NT2/D1 (cell line): ENCODE measurements at places on chromosomes 5 and 9.
A peak's percentile ranks its signal among the peaks of the same experiment; 100 is the strongest.

DNA sequence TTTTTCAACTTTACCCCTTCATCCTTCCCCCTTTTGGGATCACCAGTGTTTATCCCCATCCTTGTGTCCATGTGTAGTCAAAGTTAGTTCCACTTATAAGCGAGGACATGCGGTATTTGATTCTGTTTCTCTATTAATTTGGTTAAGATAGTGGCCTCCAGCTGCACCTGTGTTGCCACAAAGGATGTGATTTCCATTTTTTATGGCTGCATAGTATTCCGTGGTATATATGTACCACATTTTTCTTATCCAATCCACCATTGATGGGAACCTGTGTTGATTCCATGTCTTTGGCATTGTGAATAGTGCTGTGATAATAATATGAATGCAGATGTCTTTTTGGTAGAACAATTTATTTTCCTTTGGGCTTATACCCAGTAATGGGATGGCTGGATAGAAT is 252.4 kb downstream of the ARRDC3 start:
- DNase-seq, result no peak

GRCh38 chr5:12332480-12332879 is 428.2 kb upstream of the CTNND2 start:
- no peak for DNase-seq

DNA sequence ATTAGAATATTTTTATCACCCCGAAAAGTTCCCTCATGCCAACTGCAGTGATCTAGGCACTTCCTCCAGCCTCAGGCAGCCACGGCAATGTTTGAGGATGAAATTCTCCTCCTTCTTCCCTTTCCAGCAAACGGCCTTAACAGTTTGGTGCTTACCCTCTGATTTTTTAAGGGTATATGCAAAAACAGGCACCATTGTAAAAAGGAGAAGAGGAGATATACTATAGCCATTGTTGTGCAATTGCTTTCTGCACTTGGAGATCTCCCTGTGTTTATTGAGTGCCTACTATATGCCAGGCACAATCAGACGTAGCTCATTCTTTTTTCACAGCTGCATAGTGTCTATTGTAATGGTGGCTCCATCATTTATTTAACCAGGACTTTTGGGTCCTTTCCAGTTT is 29.4 kb downstream of the GSN start:
- no peak for DNase-seq

DNA sequence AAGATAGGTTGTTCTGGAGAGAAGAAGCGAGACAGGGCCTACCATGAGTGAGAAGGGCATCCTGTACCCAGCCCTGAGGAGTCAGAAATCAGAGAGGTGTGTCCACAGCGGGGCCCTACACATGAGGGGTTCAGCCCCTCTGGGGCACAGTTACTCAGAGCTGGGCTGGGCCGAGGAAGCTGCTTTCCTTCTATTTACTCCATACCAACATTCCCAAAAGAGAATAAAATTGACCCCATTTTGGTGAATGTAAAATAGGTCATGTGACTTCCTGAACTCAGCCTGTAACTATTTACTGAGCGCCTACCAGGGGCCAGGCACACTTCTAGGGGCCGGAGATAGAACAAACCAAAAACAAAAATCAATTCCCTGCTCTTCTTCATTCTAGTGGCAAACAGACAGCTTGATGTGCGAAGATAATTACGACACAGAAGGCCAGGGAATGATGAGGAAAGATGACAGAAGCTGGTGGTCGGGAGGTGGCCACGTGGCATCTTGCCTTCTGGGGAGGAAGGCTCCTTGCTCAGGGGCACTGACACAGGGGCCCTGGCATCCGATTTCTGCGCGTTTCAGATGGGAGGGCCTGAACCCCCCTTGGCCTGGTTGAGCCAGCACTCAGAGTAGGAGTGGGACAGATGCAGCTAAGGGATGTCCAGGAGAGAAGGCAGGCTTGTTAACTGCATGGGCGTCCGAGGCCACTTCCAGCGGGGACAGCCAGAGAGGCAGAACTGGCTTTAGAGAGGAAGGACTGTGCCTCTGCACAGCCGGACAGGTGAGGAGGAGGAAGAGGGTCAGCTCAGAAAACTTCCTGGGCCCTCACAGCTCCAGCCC is 121.8 kb downstream of the NSG2 start:
- DNase-seq, result no peak

- DNase-seq, result peak; percentile 38
These were observed 2216.6 kb upstream of the WWC1 start for GRCh38 chr5:166074582-166075481.

DNA sequence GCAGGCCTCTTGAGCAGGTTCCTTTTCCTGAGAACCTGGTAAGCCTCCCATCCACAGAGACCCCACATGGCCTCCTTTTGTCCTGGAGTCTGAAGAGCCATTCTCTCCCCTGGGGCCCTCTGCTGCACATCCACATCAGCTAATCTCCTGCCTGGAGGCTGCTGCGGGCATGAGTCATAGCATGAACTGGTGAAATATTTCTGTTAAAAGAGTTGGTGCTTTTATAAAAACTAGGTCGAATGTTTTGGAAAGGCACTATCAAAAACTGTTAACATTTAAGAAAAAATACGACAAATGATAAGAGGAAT is 399.4 kb downstream of the CTNND2 start:
- DNase-seq, result peak; percentile 38

- peak; percentile 33 for DNase-seq
These were observed 152.0 kb downstream of the PRR16 start for GRCh38 chr5:120615967-120616645.

DNA sequence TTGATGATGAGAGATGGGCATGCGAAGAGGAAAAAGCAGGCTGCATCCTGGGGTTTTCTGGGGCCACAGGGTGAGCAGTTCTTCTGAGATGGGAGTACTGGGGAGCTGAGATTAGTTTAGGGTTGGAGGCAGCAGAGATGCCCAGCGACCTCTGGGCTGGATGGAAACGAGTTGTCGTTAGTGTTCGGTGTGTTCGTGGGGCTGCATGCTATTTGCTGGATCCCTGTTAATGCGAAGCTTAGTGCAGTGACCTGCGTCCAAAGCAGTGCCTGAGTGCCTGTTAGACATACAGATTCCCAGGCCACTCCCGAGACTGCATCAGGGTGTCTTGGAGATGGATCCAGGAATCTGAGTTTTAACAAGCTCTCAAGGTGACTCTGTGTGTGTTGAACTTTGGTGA is 201.3 kb downstream of the CACNA1B start:
- no peak for DNase-seq

- no peak for DNase-seq
These were observed 1070.2 kb upstream of the ACO1 start for GRCh38 chr9:31314241-31314640.

DNA sequence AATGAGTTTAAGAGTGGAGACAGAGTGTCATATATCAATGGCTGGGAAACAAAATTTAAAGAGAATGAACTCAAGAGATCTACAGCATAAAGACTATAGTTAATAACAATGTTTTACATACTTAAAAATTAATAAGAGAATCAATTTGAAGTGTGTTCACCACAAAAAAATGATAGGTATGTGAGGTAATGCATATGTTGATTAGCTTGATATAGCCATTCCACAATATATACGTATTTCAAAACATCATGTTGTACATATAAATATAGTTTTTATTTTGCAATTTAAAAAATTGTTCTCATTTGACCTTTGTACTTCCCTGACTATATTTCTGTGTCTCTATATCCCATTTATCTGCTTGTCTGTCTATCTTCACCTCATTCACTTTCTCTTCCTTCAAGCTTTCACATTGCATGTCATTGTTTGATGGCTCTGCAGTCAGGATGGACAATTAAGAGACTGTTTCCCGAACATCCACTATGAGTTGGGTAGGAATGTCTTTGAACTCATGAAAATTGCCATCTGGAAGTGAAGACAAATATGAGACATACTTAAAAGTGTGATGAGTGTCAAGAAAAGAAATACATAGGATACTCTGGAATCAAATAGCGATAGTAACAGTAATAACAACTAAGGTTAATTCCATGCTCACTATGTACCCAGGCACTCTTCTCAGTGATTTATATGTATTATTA is 359.9 kb upstream of the ACTBL2 start:
- DNase-seq, result no peak

DNA sequence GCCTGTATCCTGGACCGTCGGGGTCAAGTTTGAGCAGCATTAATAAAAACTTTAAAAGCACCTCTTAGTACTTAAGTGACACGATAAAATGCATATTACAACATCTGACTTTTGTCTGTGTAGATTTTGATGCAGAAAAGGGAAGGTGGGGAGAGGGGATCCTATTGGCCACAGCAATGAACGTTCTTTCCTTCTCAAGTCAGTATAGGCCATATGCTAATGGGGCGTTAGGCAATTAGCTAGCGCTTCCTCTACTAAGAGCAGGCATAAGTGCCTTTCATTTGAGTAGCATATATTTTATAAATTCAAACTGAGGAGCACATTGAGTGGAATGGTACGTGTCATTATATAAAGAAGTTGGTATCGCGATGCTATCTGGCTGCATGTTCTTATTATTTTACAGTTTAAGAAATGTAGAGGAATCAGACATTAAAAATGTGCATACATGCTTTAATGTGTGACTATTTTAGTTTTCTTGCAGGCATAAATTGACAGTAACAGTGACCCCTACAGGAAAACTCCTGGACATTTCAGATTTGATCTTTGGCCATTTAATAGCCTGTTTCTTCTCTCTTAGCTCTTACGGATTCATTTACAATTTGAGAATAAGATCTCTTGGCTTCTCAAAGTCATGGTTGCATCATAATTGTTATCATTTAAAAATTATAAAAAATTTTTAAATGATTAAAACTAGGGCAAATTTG is 1.1 kb upstream of the GNA14 start:
- DNase-seq, result no peak

GRCh38 chr5:1669276-1670155 is 130.1 kb downstream of the MRPL36 start:
- no peak for DNase-seq

DNA sequence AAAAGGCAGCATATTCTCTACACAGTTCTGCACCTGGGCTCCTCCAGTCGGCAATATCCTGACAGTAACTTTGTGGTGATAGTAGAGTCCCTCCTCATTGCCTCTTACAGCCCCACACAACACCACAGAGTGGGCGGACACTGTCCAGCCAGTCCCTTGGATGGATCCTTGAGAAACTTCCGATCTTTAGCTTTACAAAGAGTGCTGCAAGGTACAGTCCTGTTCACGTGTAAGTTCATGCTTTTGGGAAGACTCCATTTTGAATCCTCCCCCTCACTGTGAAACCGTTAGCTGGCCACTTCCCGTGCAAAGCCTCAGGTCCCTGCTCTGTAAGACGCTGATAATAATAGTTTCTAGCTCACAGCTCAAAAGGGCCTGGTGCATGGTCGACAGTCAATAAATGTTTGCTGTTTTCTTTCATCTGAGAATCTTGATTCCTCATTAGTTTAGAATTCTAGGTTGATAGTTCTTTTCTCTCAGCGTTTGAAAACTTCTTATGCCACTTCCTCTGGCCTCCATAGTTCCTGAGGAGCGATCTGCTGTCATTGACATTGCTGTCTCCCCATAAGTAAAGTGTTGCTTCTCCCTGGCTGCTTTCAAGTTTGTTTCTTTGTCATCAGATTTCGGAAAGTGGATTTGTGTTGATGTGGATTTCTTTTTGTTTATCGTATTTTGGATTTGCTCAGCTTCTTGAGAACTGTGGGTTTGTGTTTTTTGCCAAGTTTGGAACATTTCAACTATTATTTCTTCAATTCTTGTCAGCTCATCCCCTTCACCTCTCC is 82.9 kb downstream of the COL23A1 start:
- DNase-seq, result no peak

GRCh38 chr5:125564317-125564975 is 818.0 kb upstream of the ZNF608 start:
- no peak for DNase-seq

- no peak for DNase-seq
These were observed 170.8 kb upstream of the RGMB start for GRCh38 chr5:98602534-98603112.

GRCh38 chr5:148467958-148468357 is 84.2 kb downstream of the FBXO38 start:
- no peak for DNase-seq

DNA sequence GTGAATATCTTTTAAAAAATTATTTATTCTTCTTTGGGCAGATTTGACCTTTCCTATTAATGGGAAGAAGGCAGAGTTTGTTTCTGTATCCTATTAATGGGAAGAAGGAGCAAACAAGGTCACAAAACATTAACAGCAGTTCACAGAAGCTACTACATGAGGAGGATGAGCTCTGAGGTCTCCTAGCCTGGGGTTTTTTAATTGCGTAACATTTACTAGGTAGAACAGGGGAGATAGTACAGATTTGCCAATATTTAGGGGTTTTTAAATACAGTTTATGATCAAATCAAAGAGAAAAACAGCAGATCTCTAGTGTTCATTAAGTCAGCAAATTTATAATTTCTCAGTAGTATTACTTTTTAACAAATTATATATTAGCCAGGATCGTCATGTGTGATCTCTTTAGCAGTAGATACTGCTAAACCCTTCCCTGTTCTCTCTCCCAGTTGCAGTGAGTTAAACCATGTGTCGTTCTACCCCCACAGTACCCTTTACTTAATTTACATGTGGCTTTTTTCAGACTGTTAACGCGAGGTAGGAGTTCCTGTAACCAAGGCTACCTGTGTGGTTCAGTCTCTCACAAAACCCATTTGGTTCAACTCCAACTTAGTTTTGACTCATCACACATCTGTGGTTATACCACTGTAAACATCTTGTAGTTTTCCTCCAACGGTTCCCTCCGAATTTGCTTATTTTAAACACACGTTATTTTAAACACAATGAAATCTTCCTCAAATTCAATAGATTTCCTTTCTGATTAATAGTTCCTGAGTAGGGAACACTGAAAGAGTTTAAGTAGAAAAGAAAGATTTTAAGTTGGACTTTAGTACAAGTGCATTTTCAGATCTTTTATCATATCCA is 13.3 kb downstream of the SLC25A46 start:
- DNase-seq, result no peak

GRCh38 chr9:29006628-29007027 is 1433.3 kb upstream of the C9orf72 start:
- no peak for DNase-seq

- DNase-seq, result no peak
These were observed 99.9 kb upstream of the BNC2 start for GRCh38 chr9:16970321-16970720.

DNA sequence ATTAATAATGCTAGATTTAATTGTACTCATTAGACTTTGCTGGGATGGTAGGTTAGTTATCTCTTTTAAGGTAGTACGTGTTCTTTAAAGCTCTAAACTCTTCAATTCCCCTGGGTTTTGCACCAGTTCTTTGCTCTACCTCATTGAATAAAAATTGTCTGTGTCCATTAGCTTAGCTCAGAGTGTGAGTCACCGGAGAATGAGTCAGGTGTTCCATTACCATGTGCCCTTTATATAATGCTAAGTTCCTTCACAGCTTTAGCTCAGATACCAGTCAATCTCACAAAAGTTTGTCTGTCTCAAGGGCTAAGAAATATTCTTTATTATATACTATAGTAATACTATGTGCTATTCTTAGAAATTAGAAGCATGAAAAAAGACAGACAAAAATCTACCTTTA is 339.4 kb downstream of the PRELID2 start:
- DNase-seq, result no peak

DNA sequence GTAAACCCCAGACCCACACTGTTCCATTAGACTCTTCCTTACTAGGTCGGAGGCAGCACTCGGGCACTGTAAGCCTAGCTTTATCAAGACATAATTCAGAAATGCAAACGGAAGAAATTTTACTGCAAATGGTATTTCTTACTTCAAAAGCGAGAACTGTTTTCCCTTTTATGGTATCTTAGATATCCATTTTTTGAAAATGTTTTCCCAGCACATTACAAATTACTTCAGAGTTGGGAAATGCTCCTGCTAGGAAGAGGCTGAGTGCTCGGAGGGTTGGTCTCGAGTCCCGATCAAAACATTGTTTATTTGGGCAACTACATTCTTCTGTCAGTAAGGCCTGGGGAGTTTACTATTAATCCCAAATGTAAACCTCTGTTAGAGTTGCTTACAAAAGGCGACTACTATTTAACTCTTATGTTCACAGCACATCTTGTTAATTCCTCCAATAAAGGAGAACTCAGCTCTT is 332.9 kb downstream of the CWC27 start:
- DNase-seq, result no peak
